A673 (cell line): ENCODE measurements at places on chromosomes 2 and 18.

GRCh38 chr18:50973367-50974126 is 5.7 kb downstream of the ELAC1 start:
- H3K4me1 ChIP-seq: peaks cover 3% of the 10 kb centered on the region
- peaks cover 27% of the 10 kb centered on the region for H3K36me3 ChIP-seq
- H3K27me3 ChIP-seq: no peaks in the 10 kb centered on the region
- no peak for DNase-seq

- no peaks in the 10 kb centered on the region for H3K36me3 ChIP-seq
- H3K4me1 ChIP-seq: peaks cover 5% of the 10 kb centered on the region
- H3K27me3 ChIP-seq: no peaks in the 10 kb centered on the region
- DNase-seq: peak; percentile 45
These were observed 85.8 kb upstream of the SETBP1 start for GRCh38 chr18:44594799-44595467.

- H3K4me1 ChIP-seq: no peaks in the 10 kb centered on the region
- H3K27me3 ChIP-seq: no peaks in the 10 kb centered on the region
- H3K4me3 ChIP-seq: no peak overlapping the region
- no peak for DNase-seq
- H3K36me3 ChIP-seq: no peaks in the 10 kb centered on the region
These were observed 140.5 kb upstream of the GYPC start for GRCh38 chr2:126515471-126515870.

DNA sequence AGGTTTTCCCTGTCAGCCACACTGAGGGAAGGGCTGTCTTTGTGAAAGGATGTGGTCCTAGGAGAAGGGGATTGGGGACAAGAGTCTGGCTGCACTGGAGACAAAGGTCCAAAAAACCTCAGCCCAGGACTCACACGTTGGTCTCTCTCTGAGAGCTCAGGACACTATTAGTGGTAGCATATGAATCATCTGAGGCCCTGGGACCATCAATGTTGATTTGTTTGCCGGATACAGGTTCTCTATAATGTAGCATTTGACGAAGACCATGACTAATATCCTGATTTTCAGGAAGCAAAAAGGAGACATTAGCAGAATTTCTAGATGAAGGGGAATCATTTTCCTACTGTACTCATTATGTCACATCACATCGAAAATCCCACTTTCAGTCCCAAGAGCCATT is 22.2 kb upstream of the DNAH6 start:
- H3K4me3 ChIP-seq: no peak overlapping the region
- H3K4me1 ChIP-seq: no peaks in the 10 kb centered on the region
- no peaks in the 10 kb centered on the region for H3K36me3 ChIP-seq
- H3K27me3 ChIP-seq: no peaks in the 10 kb centered on the region

GRCh38 chr2:105339414-105339813 is 2.1 kb downstream of the C2orf49 start:
- peaks cover 41% of the 10 kb centered on the region for H3K36me3 ChIP-seq
- H3K4me3 ChIP-seq: no peak overlapping the region
- H3K27ac ChIP-seq: no peak overlapping the region

DNA sequence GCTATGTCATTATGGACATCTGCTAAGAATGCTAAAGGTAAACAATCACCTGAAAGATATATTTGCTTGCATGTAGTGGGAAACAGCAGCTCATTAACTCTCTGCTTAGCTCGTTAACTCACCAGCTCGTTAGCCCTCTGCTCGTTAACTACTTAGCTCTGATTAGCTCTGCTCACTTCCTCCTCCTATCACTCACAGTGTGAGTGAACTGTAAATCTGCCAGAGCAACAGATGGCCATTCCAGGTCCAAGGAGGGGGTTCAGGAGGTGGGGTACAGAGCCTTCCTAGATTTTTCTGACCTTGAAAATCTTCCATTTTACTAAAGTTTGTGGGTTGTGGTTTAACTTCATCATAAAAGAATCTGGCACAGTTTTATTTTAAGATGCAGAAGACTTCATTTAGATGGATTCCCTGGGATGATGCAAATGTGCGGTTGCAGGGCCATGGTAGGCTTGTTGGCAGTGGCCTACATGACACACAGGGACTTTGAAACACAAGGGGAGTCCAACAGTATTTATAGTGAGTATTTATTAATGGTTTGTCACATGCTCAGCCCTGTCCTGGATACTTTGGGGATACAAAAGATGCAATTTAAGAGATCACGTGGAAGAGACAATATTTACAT is 1633.7 kb upstream of the CELF4 start:
- no peaks in the 10 kb centered on the region for H3K27me3 ChIP-seq
- DNase-seq: no peak
- no peak overlapping the region for H3K27ac ChIP-seq
- H3K4me3 ChIP-seq: no peak overlapping the region
- no peaks in the 10 kb centered on the region for H3K36me3 ChIP-seq
- H3K4me1 ChIP-seq: no peaks in the 10 kb centered on the region
